CD4-positive, alpha-beta T cell treated with Interleukin-1 beta for 1 hour (primary cell): ENCODE measurements at places on chromosomes 11 and 22.

- DNase-seq, result no peak
Observed at GRCh38 chr11:64136765-64137441, 29.0 kb downstream of the MACROD1 start.

- DNase-seq, result no peak
Observed at GRCh38 chr11:132094598-132094997, 724.2 kb downstream of the NTM start.

DNA sequence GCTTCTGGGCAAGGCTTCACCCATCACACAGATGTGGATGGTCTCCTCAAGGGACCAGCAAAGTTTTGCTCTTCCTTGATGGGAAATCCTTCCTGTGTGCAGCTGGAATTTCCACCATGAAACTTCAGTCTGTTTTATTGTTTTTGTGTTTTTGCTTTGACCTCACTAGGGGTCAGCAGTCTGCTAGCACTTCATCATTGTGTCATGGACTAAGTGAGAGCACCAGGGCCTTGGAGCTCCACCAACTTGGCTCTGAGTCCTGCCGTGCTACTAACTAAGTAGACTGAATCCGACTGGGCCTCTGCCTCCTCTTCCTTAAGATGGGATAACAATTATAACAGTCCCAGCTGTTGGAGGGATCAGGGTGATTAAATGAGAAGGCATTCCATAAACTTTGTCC, 305.8 kb upstream of the NCAM1 start:
- DNase-seq, result no peak

- DNase-seq, result no peak
Observed at GRCh38 chr11:76436020-76436419, 8.8 kb upstream of the EMSY start.

DNA sequence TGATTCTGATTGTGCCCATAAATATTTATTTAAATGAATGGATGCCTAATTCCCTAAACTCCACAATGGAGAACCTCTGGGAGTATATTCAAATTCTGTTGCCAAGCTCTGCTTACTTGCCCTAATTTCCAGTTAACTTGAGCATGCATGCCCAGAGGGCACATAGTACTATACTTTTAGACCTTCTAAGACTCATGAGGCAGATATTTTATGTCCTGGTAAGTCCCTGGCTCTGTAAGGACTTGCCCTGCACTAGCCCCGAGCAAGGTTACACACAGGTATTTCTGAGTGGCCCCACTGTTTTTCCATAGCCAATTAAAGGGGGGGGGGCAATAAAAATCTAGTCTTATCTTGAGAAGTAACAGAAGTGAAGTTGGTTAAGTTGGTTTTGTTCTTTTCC, 21.1 kb upstream of the CAPRIN1 start:
- no peak for DNase-seq

GRCh38 chr11:45901626-45902025, 5.4 kb downstream of the FREY1 start:
- DNase-seq, result no peak

GRCh38 chr22:30889996-30890480, 78.5 kb downstream of the MORC2 start:
- no peak for DNase-seq

- DNase-seq, result no peak
Observed at GRCh38 chr11:34659096-34659733, 38.3 kb downstream of the EHF start.

DNA sequence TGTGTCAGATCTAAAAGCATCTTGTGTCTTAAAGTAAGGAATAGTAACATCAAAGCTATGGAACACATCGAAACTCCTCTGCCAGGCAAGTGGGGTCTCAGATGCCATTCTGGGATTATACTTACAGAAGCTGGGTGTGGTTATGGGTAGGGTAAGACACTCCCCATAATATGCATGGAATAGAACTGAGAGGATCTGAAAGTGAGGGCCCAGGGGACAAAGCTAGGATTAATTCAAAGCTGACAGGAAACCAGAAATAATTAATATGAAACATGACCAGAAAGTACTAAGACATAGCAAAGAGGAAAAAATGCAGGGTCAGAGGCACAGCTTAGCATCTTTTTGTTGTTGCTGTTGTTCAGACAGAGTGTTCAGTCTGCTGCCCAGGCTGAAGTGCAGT, 40.2 kb upstream of the EED start:
- no peak for DNase-seq

DNA sequence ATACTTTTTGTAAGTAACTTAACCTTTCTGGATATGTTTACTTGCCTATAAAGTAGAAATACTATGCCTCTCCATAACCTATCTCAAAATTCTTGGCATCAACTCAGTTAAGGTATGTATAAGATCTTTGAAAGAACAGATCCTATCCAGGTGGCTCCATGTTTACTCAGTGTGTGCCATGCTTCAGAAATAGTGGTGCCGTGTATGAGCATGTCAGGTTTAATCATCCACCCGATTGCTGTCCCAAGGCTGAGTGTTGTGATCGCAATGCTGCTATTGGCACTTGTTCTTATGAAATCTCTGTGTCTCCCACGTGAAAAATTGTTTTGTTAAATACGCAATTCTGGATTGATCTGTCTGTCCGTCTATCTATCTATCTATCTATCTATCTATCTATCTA, 85.9 kb upstream of the SNX19 start:
- no peak for DNase-seq
